ENCODE measurements at places on chromosomes 4 and X.
A peak's percentile ranks its signal among the peaks of the same experiment; 100 is the strongest.

DNA sequence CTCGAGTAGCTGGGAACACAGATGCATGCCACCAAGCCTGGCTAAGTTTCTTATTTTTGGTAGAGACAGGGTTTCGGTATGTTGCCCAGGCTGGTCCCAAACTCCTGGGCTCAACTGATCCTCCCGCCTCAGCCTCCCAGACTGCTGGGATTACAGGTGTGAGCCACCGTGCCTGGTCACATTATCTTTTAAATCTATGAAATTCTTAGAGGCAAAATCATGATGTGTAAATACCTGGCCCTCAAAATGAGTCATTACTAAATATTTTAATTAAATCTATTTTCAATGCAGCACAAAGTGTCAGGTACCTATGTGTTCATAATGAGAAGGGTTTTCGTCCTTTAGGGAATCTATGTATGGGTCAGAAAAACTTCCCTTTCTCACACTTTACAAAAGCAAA lies 222.5 kb upstream of the GPC4 start:
- no peak for DNase-seq

GRCh38 chrX:35166023-35166422 lies 223.4 kb downstream of the FAM47B start:
- DNase-seq: no peak

- no peak for DNase-seq
These were observed 43.7 kb upstream of the PUDP start for GRCh38 chrX:7191681-7192110.

GRCh38 chr4:114264877-114265291 lies 285.4 kb upstream of the ARSJ start:
- no peak for DNase-seq

DNA sequence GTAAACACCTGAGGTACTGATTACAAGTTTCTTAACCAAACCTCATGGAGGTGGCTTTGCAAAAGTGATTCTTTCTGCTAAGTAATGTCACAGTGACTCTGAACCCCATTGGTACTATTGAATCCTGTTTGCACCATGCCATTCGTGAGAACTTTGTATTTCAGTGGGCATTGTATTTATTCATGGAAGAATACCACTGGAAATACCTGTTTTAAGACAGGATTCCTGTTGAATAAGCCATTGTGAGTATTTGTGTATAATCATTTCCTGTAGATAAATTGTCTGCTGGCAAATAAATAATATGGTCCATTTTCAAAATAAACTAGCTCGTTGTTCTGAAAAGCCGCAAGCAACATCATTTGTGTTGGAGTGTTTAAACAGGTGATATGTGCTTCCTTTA lies 136.4 kb upstream of the GUCY1A1 start:
- DNase-seq: no peak

- no peak for DNase-seq
These were observed 93.1 kb upstream of the LNX1 start for GRCh38 chr4:53684136-53685130.

DNA sequence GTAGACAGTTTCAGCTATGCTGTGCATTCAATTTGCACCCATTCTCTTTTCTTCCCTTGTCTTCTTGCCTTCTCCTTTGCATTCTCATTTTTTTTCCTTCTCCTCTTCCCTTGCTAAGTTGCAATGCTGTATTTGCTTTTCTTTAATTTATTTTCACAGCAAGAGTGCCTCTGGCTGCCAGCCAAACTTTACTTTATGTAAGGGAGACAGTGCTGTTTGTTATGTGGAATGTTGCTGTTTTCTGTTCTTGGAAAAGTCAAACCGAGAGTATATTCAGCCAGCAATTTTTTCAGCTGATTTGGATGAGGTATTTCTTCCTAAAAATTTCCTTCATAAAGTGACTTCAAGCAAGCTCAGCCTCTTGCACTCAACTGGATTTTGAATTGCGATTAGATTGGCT lies 1293.4 kb downstream of the ARAP2 start:
- no peak for DNase-seq

- DNase-seq: no peak
These were observed 23.9 kb downstream of the SCD5 start for GRCh38 chr4:82774711-82775171.

GRCh38 chrX:141759238-141759637 lies 60.7 kb upstream of the SPANXD start:
- DNase-seq: no peak

GRCh38 chr4:111650674-111651086 lies 494.6 kb upstream of the FAM241A start:
- DNase-seq: no peak

DNA sequence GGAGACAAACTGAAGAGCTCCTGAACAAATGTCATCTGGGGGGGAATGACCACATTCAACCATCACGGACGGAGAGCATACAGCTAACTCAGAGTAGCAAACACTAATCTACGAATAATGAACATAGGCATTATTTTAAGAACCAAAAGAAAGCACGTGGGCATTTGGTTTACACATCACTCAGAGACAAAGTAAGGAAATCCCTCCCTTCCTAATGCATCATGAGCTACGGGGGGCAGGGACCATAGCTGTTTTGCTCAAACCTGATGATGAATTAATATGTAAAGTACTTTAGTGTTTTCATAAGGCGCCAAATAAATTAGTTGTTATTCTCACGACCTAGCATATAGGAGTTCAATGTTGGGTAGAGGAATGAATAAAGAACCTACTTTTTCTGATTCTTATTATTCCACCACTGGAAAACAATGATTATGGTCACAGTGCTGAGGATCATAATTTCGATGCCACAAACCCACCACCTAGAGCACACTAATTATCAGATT lies 11.7 kb upstream of the TMEM156 start:
- DNase-seq: peak; percentile 58

DNA sequence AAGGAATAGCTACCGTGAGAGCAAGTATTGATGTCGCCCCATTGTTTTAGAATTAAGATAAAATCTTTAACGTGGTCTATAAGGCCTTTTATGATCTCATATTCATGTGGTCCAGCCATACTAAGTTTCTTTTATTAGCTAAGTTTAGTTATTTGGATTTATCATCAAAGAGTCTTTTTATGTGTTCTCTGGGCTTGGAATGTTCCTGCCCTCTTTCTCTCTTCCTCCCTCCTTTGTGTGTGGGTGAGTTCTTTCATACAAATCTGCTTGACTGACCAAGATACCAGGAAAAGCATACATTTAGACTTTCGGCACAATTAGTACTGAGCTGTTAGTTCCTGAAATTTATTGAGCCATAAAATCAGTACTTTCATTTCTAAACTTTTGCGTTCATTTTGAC lies 11.3 kb downstream of the TDO2 start:
- DNase-seq: no peak

DNA sequence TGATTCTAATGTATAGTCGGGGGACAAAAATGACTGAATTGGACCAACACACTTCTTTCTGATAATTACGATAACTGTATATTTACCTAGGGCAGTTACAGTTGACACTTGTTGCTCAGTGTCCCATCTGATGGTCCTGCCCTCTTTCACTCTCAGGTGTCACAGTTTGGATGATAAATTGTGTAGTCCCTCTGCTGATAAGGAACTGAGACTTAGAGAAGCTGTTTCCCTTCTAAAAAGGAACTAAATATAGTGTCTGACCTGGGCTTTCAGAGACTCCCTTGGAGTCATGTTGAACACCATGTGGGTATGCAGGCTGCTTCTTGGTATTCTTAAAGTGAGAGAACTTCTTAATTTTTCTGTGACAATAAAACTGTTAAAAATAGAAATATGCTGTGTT lies 23.7 kb upstream of the PNPLA4 start:
- DNase-seq: no peak

DNA sequence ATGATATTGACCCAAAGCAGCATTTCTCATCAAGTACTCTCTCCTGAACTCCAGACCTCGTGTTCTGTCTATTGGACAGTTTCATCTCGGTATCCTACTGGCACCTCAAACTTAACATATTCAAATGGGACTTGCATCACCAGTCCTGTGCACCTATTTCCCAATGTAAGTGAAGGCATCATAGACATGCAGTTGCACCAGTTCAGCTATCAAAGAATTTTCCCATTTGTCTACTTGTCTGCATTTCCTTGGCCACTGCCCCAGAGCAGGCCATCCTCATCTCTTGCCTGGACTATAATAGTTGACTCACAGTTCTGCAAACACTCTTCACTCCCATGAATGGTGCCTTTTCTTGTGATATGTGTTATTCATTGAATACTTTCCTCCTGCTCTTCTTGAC lies 11.3 kb upstream of the LIMCH1 start:
- no peak for DNase-seq

- DNase-seq: no peak
These were observed 74.9 kb downstream of the GLUD2 start for GRCh38 chrX:121122332-121122731.

GRCh38 chr4:8128100-8128856 lies 30.3 kb downstream of the ABLIM2 start:
- no peak for DNase-seq

DNA sequence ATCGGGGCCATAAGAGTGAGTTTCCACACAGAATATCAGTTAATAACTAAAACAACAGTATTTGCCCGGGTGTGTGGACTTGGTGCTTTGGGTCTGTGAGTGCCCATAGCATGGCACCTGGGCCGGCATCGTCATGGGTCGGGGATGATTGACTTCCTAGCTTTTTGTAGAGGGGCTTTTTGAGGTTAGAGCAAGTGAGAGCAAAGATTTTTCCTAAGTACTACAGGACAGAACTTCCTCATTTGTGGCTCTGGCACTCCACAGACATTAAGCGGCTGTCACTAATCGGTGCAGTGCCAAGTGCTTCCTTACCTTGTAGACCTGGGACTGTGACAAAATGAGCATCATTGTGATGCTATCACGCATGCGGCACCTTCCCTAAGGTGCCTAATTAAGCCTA lies 81.0 kb downstream of the SHROOM2 start:
- DNase-seq: no peak

DNA sequence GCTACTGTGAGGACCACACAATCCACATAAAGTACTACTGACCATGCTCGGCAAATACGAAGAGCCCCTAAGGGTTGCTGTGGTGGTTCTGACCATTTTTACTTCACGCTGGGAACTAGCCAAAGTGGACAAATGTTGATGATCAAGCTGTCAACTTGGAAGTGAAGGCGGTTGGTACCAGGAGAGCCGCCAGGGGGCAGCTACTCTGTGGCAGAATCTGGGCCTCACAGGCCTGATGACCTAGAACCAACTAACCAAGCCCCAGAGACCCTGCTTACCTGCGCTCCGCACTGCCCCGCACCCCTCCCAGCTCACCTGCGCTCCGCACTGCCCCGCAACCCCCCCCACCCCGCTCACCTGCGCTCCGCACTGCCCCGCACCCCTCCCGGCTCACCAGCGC lies 5.6 kb downstream of the GAK start:
- DNase-seq: no peak

DNA sequence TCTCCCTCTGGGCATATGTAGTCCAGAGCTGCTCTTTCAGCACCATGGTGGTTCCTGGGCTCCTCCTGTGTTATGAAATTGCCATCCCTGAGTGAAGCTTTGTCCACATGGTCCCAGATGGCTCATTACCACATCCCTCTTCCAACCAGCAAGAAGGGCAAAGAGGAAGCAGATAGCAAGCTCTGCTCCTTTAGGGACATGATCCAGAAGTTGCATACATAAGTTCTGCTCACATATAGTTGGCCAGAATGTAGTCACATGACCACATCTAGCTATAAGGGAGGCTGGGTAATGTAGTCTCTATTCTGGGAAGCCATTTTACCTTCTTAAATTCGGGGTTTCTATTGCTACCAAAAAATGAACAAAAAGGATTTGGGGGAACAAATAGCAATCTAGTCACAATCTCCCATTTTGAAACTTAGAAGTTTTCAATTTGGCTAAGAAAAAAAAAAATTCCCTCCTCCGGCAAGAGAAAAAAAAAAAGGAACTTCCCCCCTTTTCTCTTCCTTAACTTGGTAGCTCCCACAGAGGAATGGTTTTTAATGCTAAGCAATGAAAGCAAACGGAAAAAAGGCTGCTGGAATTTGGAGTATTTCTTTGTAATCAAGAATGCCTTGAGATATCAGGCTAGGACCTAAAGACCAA lies 88.2 kb upstream of the USP9X start:
- peak; percentile 34 for DNase-seq

GRCh38 chrX:130654409-130654950 lies 248.5 kb downstream of the ENOX2 start:
- DNase-seq: no peak

Data from globus pallidus (tissue), 1 donor.